ENCODE measurements at places on chromosomes 3 and 15.

- DNase-seq, result no peak
Measured at GRCh38 chr3:98188545-98188944, 22.0 kb downstream of the OR5H15 start.

- DNase-seq, result no peak
Measured at GRCh38 chr3:62749657-62750056, 125.6 kb downstream of the CADPS start.

DNA sequence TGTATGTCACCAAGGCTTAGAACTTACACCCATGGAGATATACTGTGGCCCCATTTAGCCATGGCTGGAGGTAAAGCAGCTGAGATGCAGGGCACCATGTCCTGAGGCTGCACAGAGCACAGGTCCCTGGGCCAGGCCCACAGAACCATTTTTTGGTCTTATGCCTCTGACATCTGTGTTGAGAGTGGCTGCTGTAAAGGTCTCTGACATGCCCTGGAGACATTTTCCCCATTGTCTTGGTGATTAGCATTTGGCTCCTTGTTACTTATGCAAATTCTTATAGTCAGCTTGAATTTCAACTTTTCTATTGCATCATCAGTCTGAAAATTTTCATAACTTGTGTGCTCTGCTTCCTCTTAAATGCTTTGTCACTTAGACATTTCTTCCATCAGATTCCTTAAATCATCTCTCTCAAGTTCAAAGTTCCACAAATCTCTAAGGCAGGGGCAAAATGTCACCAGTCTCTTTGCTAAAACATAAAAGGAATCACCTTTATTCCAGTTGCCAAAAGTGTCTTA lies 701.3 kb downstream of the EPHA3 start:
- no peak for DNase-seq

- DNase-seq, result no peak
Measured at GRCh38 chr3:32498252-32498651, 4.4 kb downstream of the CMTM6 start.

DNA sequence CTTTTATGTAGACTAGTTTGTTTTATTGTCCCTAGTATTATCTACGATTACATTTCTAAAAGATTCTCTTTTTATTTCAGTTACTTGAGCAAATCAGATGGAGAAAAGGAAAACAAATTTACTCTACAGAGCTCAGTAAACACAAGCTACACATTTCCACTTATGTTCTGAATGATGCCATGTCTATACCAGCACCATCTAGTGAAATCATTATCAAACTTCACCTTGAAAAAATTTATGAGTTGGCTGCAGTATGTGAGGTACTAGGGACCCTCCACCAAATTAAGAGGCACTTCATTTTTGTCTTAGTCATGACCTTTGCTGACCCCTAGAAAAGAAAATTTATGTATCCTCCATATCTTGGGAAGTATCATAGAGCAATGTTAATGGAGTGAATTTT lies 827.4 kb downstream of the SI start:
- no peak for DNase-seq

GRCh38 chr3:158642005-158642404 lies 2.3 kb upstream of the GFM1 start:
- no peak for DNase-seq

- no peak for DNase-seq
Measured at GRCh38 chr3:97481416-97481815, 283.1 kb upstream of the ARL6 start.

GRCh38 chr3:10575601-10576160 lies 70.3 kb upstream of the ATP2B2 start:
- DNase-seq, result no peak

GRCh38 chr15:27059610-27060202 lies 88.7 kb downstream of the GABRG3 start:
- peak; percentile 40 for DNase-seq

DNA sequence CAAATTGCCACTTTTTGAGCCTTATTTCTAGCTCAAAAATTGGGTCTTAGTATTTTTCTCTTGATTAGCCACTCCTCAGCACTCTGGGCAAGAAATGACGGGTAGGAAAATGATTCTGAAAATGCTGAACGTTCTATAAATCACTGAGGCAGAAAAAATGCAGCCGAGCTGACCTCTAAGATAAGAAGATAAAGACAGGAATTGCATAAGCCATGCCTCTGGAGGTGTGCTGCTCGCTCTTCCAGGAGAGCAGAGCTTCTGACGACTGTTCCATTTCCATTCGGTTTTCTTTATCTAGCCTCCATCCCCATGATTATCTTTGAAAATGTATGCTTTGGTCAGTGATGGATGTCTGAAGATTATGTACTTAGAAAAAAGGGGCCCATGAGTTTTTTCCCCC lies 558.8 kb upstream of the ADAMTS9 start:
- DNase-seq, result no peak

DNA sequence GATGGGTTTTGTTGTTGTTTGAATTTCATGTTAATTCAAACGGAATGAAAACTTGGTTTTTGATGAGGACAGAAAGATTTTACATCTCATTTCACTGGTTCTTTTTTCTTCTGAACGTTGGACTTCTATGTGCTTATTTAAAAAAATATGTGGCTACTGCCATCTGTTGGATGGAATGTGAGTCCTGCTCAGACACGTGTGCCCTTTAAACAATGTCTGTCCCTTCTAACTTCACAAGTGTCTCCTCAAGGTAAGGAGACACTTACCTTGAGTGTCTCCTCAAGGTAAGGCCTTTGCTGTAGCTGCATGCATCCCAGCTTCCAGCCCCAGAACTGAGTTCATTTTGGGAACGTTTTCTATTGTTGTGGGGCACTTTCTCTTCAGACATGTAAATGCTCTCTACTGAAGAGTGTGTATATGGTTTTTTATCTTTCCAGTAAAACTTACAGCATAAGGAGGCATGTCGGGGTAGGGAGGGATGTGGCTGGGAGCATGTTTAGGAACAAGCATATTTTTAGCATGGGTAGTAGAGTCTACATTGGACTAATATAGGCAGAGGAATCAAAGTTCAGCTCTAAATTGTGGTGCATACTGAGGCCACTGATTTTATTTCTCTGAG lies 63.1 kb upstream of the UBE3A start:
- peak; percentile 26 for DNase-seq

GRCh38 chr15:46280762-46281542 lies 646.1 kb downstream of the SQOR start:
- no peak for DNase-seq

- no peak for DNase-seq
Measured at GRCh38 chr3:184637705-184638104, 74.2 kb downstream of the MAGEF1 start.

DNA sequence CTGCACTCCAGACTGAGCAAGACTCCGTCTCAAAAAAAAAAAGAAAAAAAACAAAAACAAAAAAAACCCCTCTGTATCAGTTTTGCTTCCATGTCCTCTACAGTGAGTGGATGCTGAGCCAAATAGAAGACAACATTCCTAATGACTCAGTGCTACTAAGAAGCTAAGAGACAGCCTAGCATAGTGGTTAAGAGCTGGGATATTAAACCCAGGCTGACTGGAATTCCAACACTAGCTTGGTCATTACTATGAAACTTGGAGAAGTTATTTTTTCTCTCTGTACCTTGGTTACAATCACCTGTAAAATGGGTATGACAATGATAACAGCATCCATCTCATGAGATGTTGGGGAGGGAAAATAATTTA lies 60.9 kb upstream of the PYGO1 start:
- DNase-seq, result peak; percentile 65

DNA sequence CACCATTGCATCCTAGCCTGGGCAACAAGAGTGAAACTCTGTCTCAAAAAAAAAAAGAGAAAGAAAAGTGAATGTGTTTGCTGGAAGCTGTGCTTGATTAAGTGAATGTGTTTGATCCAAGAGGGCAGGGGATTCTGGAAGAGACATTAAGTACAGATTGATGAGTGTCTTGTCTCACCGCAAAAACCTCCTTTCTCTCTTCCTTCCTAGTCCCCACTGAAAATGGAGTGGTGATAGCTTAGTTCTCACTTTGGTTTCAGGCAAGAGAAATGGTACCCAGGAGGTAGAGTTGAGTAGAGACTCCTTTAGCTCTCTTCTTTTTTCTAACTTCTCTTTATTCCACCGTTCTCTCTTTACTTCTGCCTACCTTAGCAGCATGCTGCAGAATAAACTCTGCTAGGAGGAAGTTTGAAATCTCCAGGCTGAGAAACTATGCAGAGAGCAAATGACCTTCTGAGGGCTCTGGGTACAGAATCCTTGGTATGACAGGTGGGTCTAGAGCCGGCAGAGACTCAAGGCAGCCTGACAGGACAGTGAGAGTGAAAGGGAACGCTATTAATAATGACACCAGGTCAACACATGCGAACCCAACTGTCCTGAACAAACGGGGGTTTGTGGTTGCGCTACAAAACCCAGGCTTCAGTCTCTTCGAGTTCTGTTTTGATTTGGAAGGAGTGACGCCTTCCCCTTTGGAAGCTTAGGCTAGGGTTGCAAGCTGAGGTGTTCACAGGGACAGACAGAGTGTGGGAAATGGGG lies 74.9 kb downstream of the SMAD3 start:
- no peak for DNase-seq

DNA sequence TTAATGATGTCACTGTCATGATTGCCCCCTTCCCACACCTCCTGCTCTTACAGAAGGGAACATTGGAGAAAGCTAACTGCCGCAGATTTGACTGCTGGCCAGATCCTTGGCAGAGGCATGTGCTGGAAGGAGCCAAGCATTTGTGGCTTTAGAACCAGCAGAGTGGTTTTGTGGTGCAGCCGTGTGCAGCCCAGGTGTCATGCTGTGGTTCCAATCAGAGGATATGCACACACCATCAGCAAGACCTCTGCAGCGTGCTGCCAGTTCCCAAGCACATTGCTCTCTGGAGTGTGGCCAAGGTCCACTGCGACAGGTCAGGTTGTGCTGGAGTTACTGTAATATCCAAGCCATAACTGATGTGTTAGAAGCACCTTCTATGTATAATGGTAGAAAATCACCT lies 61.6 kb downstream of the OTOL1 start:
- no peak for DNase-seq

GRCh38 chr3:121981473-121981872 lies 40.6 kb downstream of the ILDR1 start:
- no peak for DNase-seq

Data from AG08396 (cell line).